ENCODE measurements at places on chromosomes 6 and 20.

DNA sequence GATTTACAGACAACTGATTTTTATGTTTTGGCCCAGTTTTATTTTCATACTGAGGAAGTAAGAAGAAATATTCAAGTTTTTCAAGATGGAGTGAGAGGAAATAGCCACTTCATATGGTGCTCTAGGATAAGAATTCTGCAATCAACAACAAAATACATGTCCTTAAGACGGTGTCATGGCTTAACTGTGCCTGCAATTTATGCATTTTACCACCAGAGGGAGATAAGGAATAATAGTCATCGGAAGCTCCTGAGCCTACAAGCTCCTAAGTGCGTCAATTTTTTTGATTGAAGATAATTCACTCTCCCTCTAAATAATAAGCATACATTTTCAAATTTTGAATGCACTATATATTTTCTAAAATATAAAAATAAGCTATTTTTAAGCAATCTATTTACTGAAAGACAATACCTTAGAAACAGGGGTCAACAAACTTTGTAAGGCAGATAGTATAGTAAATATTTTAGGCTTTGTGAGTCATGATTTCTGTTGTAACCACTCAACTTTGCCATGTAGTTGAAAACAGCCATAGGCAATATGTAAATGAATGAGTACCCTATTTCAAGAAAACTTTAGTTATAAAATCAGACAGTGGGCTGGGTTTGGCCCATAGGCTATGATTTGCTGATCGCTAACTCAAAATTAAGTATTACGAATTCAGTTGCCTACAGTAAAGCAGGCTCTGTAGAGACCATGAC lies 230.9 kb upstream of the DTNBP1 start:
- DNase-seq: no peak

DNA sequence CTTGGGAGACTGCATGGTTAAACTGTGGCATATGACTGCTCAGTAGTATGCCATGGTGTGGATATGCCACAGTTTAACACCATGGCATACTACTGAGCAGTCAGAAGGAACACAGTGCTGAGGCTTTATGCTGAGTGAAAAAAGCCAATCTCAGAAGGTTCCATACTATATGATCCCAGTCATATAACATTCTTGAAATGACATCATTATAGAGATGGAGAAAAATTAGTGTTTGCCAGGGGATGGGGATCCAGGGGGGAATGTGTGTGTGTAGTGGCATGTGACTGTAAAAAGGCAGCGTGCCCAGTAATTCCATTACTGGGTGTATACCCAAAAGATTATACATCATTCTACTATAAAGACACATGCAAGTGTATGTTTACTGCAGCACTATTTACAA lies 85.8 kb downstream of the FOXF2 start:
- no peak for DNase-seq

DNA sequence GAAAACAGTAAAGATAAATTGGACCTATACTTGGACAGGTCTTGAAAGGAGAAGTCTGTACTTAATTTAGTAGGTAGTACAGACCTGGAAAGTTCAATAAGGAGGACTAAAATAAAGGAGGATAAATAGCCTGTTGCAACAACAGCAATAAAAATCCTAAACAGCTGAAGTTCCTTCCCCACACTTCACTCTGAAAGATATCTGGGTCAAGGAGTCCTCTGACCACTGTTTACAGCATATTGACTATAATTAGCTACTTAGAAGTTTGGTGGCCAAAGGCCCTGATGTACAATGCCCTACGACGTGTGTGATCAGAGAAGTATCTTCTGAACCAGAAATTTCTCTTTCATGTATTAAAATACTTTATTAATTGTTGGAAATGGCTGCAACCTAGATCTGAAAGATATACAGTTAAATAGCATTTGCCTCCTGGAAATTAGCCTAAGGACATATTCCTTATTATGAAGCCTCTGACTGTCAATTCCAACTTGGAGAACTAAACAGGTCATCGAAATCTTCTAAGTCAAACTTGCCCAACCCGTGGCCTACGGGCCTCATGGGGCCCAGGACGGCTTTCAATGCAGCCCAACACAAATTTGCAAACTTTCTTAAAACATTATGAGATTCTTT lies 82.8 kb downstream of the KIF13A start:
- no peak for DNase-seq

GRCh38 chr6:224350-224749 lies 67.9 kb upstream of the DUSP22 start:
- no peak for DNase-seq

DNA sequence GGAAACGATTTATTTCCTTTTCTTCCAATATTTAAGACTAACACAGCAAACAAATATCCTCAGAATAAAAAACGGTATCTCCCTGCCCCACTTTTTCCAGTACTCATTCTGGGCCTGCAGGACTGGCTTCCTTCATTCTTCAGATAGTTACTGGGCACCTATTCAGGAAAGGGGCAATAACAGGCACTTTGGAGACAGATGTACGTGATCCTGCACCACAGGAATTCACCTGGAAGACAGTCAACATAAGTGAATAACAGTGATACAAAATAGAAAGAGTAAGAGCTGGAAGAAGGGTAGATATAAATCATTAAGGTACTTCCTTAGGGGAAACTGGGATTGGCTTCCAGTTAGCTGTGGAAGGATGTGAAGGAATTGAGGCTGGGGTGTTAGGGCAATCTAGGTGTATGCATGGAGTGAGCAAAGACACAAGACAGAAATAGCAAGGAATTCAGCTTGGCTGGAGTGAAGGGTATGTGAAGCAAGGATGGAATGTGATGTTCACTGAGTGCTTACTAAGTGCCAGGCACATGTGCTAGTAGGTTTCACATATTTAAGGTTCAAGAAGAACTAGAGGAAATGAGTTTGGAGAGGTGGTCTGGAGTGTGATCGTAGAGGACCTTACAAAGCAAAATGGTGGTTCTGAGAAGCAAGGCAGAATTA lies 49.3 kb upstream of the FAM83C start:
- DNase-seq: no peak
